ENCODE measurements at places on chromosomes 16 and 17. TPM values are rescaled to one million over a fixed set of nuclear protein-coding genes. Genes with fewer than 3 reads are reported as not detected.

Gene TVP23A
- 0.98 TPM for total RNA-seq

Gene DHRS7C
- total RNA-seq: not detected

Gene FA2H
- total RNA-seq: not detected

Gene RNF227
- total RNA-seq: 2.9 TPM

Gene RSKR
- total RNA-seq: 21.6 TPM

Gene UMOD
- not detected for total RNA-seq

Gene TMEM101
- 33.6 TPM for total RNA-seq

Gene KRTAP4-5
- not detected for total RNA-seq

Measured in vagina (tissue), 2 donors.